ENCODE measurements at places on chromosomes 2 and 18.

DNA sequence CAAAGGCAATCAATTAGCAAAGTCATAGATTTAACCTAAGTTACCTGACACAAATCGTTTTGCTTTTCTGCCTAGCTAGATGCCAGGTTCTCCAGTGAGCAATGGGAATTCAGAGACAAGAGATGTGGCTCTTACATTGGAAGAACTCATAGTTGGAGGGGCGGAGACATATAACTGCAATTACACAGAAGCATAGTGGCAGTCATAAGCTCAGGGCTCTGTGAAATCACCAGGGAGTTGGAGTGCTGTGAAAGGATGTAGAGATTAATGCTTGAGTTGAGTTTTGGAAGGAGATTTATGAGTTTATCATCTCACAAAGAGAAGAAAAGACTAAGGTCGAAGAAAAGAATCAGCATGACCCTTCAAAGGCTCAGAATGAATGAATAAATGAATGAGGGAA, 457.2 kb upstream of the TRIB2 start:
- DNase-seq: no peak

DNA sequence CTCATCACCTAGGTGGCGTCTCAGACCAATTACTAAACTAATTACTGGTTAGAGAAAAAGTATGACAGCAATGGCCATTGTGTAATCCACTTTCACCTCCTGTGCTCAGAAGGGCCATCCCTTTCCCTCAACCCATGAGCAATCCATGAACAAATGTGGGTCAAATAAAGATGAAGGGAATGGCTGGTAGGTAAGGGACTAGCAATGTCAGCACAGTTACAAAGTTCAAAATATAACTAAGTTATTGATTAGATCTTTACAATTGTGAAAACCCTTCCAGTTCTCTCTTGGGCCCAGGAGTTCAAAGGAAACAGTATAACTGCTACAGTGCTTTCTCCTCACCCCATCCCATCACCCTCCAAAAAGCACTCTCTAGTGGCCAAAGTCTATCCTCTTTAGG, 98.3 kb downstream of the DTNA start:
- no peak for DNase-seq

GRCh38 chr2:671787-672605, 5.2 kb downstream of the TMEM18 start:
- no peak for DNase-seq

GRCh38 chr2:27370816-27371620, 602 bp downstream of the SNX17 start:
- DNase-seq: peak; percentile 44

Measured in foreskin keratinocyte (primary cell).